Fibroblast of the conjunctiva (primary cell): ENCODE measurements at places on chromosomes 5 and 9.

DNA sequence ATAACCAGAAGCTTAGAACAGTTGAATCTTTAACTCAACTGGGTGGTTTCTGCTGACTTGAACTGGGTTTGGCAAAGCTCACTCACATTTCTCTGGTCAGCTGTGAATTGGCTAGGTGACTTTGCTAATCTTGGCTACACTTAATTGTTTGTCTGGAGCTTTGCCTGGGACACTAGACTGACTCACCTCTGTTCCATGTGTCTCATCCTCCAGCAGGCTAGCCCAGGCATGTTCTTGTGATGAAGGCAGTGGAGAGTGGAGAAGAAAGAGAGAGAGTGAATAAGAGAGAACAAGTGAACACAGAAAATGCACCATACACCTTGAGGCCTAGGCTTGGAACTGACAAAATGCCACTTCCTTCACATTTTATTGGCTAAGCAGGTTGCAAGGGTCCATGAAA lies 32.6 kb downstream of the SPATA31D1 start:
- DNase-seq = peak; percentile 88

GRCh38 chr9:16442622-16443021 lies 427.8 kb downstream of the BNC2 start:
- no peak for DNase-seq

DNA sequence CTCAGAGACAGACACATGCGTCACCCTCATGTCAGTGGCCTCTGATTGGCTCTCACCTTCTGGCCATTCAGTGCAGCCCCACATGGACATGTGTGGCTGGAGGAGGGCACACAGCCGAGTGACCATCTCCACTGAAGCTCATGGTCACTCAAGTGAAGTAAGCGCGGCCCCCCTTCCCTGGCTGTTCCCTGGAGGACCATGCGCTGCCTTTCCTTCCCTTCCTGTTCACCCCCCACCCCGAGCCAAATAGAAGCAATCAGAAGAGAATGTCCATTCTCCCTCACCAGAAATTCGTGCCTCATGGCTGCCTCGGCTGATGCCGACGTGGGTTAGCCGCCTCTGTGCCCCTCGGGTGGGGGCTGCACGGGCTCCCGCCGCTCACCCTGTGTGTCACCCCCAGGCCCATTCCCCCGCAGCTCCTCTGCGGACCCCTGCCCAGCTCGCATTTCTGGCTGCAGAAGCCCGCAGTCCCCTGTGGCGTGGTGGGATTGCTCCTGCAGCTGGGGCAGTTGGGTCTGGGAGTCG lies 12.5 kb upstream of the COL5A1 start:
- DNase-seq = no peak

DNA sequence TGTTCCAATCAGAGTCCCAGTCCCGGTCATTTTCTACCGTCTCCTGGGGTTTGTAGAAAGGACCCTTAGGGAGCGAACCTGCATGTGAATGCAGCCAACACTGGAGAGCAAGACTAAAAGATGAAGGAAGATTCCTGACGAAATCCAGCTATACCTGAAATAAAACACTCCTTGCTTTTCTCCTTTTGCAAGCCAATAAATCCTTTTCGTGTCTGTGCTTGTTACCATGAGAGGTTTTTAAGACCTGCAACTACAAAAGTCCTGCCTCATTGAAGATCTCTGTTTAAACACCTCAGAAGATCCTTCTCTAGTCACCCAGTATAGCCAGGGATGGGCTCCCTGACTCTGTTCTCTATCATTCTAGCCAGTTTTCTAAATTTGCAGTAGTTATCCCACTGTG lies 10.0 kb upstream of the SLC34A1 start:
- DNase-seq = no peak

DNA sequence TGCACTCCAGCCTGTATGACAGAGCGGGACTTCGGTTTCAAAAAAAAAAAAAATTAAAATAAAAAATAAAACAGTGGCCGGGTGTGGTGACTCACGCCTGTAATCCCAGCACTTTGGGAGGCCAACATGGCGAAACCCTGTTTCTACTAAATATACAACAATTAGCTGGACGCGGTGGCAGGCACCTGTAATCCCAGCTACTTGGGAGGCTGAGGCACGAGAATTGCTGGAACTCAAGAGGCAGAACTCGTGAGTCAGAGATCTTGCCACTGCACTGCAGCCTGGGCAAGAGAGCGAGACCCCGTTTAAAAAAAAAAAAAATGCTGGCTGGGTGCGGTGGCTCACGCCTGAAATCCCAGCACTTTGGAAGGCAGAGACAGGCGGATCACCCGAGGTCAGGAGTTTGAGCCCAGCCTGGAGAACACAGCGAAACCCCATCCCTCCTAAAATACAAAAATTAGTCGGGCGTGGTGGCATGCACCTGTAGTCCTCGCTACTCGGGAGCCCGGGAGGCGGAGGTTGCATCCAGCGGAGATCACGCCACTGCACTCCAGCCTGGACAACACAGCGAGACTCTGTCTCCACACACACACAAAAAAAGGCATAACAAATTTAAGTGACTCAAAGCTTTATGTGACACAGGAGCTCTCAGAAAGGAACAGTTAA lies 1.5 kb upstream of the NPM1 start:
- no peak for DNase-seq

- DNase-seq = no peak
Observed at GRCh38 chr5:171882118-171882517, 96.5 kb downstream of the SMIM23 start.

DNA sequence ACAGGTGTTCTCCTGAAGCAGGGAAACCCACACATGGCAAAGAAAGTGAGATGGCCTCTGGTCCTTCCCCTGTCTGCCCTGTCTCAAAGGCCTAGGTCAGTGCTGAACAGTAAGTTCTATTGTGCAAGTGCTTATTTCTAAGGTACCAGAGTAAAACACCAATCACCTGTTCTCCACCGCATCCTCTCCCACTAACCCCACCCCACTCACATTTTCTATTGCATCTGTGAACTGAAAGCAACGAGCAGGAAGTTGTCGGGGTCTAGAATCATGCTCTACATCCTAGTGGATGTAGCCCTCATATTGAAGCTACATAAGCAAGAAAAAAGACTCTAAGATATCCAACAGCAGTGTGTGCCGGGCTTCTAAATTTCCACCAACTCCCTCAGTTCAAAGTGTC lies 265.9 kb downstream of the ENC1 start:
- no peak for DNase-seq
